ENCODE measurements at places on chromosomes 4 and X. TPM values are rescaled to one million over a fixed set of nuclear protein-coding genes. Genes with fewer than 3 reads are reported as not detected.

DNA sequence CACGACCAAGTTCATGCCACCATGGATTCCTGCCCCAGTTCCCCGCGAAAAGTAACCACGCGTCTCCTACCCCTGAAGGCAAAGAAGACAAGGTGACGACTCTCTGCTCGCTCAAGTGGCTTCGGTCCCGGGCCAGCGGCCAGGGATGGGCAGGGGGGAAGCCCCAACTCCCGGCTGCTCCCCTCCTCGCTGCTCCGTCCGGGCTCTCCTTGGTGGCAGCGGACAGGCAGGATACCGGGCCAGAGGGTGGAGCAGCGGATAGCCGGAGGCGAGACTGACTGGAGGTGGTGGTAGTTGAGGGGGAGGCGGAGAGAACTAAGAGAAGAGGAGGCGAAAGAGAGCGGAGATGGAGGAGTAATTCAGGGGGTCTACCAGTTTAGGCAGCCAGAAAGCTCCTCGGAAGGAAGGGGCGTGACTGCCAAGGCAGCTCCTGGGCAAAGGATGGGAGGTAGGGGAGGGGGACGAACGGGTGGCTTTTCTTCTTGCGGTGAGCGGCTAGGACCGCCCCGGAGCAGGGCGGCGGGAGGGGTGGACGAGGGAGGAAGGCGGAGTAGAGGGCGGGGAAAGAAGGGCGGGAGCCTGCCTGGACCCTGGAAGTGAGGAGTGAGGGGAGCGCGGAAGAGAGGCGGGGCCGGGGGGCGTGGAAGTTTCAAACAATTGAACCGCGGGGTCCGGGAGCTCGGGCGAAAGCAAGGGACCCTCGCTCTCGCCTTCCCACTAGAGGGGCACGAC, at the start of gene AMOT:
TSS of gene AMOT (minus strand) at position 450 of the 732 bp plus-strand sequence. CDS start 17,705 bp downstream, outside the sequence.
- DNase-seq = peak; percentile 38

- DNase-seq = no peak
These were observed 10.5 kb downstream of the NELFA start for GRCh38 chr4:1998296-1998695.

GRCh38 chr4:105470766-105471165, 3.1 kb downstream of the PPA2 start:
- DNase-seq = no peak

GRCh38 chr4:184279496-184280061, 61.9 kb upstream of the ENPP6 start:
- no peak for DNase-seq

- no peak for DNase-seq
These were observed 87.3 kb upstream of the UNC5C start for GRCh38 chr4:95636061-95636460.

The SLC49A3 gene
- 7.1 TPM for total RNA-seq
